ENCODE measurements at places on chromosomes 7 and 10.

DNA sequence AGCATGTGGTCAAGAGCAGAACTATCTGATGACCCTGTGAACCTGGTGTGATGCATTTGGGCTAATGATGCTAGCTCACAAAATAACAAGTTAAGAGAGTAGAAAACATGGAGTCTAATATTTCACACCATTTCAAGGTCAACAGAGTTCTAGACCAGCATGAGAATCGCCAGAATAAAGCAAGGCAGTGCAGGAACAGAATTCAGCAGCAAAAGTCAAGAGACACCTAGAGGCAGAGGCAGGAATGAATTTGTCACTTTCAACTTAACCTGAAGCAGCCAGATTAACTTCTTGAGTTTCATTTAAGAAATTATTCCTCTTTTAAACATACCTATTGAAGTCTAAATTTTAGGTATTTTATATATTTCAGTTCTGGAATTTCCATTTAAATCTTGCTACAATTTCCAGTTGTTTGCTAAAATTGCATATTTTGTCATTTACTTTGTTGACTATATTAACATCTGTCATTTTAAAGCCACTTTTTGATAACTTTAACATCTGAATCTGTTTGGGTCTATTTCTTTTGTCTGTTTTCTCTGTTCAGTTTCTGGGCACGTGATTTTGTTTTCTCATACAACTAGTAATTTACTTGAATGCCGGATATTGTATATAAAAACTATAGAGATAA lies 44.2 kb upstream of the PRSS58 start:
- DNase-seq: no peak

DNA sequence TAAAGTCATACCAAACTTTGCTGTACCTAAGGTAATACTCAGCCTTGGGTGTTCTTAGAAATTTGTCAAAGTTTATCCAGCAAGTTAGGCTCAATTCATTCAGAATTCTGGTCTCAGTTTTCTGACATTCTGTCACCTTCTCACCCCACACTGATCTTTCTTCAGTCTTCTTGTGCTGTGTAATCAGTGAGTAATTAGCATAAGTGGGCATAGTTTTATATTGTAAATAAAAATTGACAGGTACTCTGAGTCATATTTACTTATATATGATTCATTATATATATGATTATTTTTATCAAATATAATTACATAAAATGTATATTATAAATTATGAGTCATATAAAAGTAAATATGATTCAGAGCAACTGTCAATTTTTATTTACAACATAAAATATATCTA lies 170.9 kb upstream of the MAGI2 start:
- no peak for DNase-seq

DNA sequence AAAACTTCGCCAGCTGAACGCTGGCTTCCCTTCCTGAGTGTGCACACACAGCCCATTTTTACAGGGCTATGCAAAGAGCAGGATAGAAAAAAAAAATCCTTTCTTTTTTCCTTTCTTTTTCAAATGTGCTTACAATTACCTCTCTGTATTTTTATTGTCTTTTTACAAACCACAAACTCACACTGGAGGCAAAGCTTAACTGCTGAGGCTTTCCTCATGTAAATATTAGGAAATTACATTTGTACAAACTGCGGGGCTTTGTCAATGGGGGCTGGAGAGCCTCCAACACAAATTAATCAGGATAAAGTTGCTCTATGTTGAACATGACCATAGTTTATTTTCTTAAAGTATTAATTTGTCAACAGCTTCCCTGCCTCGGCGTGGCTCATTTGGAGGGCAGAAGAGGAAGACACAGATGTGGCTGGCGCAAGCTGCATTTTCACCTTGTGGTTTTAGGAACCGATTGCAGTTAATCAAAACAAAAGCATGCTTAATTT lies 411.7 kb upstream of the MKI67 start:
- DNase-seq: no peak

- DNase-seq: no peak
These were observed 78.0 kb downstream of the FAM13C start for GRCh38 chr10:59284118-59284975.

DNA sequence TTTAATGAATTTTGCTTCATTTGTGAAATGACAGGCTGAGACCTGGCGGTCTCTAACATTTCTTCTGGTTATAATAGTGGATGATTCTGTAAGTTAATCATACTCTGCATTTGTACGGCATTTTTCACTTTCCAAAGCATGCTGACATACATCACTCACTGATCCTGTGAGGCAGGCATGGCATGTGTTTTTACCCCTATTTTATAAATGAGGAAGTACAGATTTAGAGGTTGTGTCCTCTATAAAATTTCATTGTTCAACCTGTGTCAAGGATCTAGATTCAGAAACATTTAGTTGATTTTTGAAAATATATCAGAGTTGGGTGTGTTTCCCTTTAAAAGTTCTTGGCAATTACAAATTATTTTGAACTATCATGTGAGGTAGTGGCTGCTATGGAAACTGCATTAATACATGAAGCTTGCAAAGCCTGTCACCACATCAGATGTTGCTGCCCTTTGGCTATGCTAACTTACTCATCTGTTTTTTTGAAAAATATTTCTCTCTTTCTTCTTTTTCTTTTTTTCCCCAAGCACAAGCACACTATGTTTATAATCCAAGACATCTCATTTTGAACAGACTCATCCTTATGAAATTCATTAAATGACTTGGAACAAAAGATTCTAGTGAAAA lies 172.7 kb downstream of the GNAI1 start:
- no peak for DNase-seq

DNA sequence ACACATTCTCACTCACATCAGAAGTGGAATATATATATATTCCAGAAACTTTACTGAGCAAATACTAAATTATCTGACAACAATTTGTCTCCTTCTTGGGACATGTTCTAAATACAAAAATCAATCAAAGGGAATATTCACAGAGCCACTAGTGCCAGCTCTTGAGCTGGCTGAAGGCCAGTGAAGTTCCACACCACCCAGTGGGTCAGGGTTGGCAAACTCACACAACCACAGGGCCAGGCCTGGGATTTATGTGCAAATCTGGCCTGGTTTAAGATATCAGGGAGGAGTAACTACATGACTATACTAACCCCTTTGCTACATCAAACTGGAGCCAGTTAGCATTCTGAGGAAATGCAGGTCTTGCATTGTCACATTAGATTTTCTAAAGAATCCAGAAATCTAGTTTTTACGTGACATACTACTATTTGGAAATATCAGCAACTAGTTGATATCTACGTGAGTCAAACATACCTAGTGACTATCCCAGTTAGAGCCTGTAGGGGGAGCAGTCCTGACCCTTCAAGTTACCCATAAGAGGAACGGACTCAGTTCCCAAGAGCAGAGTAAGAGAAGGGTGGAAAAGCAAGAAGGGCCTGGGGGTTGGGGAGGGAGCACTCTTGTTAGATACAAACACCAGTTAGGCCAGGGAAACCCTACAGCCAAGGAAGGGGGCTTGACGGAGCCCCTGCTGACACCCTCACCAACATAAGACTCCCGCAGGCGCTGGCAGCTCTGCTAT lies 600.4 kb downstream of the KCNMA1 start:
- DNase-seq: no peak

- no peak for DNase-seq
These were observed 148.6 kb downstream of the SUGCT start for GRCh38 chr7:40283391-40283790.

GRCh38 chr7:50956522-50957155 lies 173.9 kb upstream of the GRB10 start:
- DNase-seq: no peak

DNA sequence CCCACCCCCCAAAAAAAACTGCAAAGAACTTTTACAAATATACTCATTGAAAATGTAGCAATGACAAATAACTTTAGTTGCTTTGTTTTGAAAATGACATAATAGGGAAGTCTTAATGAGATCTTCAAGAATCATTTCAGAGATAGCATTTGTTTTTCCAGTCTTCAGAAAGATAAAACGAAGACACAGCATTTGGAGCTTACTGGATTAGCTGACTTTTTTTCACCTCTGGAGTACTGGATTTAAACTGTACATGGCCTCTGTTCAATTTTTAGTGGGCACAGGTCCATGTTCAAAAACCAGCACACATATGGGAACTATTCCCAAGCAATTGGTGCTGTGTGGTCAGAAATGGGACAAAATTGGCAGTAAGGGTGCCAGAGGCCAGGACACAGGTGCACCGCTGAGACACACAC lies 3.9 kb downstream of the RAB11FIP2 start:
- no peak for DNase-seq

GRCh38 chr7:73599151-73599882 lies 20.9 kb upstream of the TBL2 start:
- DNase-seq: no peak

Measured in activated CD4-positive, alpha-beta T cell treated with anti-CD3 and anti-CD28 coated beads for 24 hours (primary cell).